ENCODE measurements at places on chromosomes 3 and 15.

DNA sequence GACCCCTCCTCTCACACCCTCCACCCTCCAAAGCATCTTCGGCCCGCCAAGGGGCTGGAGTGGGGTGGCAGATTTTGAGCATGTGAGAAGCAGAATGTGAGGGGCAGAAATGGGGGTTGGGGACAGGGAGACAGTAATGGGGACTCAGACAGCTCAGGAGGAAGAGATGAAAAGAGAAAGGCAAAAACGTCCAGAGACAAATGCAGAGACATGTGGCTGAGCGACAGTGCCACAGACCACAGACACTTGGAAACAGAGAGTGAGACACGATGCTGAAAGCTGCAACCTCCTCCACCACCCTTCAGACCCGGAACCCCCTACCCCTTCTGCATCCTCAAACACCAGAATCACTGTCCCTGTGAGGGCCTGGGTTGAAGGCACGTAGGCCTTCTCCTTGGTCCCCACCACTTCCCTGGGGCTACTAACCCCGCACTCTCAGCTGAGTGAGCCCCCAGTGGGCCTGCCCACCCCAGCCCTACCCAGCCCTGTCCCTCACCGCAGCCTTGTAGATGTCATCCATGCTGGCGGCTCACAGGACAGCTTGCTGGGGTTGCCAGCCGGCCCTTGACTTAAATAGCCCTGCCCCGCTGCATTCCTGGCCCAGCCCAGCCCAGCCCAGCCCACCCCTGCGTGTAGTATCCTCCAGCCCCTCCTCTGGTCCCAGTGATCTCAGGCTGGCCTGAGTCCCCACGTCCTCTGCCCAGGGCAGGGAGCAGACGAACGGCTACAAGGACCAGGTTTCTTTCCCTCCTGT lies at the start of gene TNNC1:
TSS of gene TNNC1 (minus strand) at position 546 of the 754 bp plus-strand sequence. CDS start at position 520, 26 bp downstream.
- no peak for DNase-seq

GRCh38 chr3:75254685-75255084 lies 409.4 kb upstream of the FRG2C start:
- DNase-seq = no peak

GRCh38 chr3:49805897-49806701 lies 3.0 kb downstream of the INKA1 start:
- no peak for DNase-seq

DNA sequence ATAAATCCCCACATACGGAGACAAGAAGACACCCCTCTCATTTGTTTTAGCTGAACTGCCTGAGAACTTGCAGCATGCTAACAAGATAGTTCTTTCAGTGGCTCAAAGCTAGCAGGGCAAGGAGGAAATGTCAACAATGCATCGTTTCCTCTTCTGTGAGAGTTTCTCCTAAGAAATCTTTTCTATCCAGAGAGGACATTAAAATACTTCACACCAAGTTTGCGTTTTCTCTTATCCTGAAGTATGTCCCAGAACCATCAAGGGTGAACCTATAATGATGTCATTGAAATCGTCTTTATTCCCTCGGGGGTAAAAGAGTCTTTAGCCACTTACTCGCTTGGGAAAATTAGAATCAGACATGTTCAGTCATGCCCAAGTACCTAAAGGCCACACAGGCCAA lies 541.7 kb upstream of the MDFIC2 start:
- no peak for DNase-seq

DNA sequence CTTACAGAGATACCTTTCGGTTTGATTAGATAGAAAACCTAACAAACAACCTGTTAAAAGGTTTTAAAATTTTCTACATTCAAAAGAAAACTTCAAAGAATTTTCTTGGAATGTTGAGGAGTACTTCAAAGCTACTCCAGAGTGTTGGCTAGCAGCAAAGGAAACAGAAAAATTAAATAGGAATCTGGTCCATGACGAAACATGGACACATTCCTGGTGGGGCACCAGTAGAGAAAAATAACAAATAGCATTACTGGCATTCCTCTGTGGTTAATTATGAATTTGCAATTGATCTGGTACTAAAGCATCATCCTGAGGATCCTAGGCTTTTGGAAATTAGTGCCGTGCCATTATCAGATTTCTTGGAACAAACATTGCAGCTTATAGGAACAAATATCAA lies 59.5 kb upstream of the DPPA4 start:
- peak; percentile 19 for DNase-seq

GRCh38 chr3:102525624-102526023 lies 90.8 kb downstream of the ZPLD1 start:
- DNase-seq = no peak

GRCh38 chr3:25884981-25885380 lies 95.1 kb downstream of the OXSM start:
- no peak for DNase-seq

- DNase-seq = no peak
Observed at GRCh38 chr15:31090766-31091165, 10.8 kb downstream of the TRPM1 start.

DNA sequence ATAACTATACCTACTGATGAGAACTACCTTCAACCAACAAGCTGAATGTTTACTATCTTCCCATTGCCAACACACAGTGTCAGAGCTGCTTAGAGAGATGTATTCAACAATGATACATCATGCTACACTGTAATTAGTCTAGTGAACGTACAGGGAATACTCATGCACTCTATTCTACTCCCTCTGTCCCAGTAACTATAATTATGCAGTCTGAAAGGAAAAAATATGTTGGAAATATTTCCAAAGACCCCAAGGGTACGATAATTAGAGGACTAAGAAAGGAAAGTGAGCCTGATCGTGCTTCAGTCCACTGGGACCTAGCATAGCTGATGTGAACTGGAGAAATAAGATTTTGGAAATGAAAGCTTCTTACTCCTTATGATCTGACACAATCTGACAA lies 36.9 kb upstream of the FSIP1 start:
- no peak for DNase-seq

GRCh38 chr3:100151024-100151707 lies 36.9 kb upstream of the FILIP1L start:
- no peak for DNase-seq
